Brain pericyte (primary cell): ENCODE measurements at places on chromosomes 5 and 9.
A peak's percentile ranks its signal among the peaks of the same experiment; 100 is the strongest.

- DNase-seq, result no peak
These were observed 697 bp downstream of the SLC1A1 start for GRCh38 chr9:4490705-4491625.

DNA sequence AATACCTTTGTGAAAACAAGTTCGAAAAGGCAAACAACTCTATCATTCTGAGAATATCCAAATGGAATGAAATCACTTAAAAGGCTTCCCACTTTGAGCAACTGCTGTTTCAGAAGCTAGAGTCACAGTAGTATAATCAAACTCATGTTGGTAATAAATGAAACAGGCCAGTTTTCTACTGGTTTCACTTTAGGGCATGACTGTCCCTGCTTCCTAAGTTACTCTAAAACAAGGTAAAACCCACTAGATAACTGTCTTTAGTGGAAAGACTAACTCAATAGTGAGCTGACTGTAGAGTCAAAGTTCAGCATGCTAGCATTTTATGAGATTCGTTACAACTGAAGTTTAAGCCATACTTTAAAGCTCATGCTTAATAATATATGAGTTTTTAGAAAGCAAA lies 6.0 kb downstream of the CDC26 start:
- DNase-seq, result no peak

DNA sequence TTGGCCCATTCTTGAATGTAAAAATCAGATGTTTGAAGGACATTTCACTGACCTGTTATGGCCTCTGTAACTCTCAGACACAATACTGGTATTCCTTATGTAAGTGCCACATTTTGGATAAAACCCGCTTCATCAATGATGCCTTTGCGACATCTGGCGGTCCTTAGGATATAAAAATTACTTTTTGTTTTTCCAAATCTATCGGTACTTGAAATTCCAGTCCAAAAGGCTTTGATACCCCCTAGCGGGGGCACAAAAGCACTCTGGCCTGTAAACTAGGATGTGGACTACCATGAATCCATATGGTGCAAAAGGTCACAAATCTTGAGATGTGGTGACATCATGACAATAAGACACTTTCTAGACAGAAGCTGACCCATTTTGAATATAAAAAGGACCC lies 291.8 kb downstream of the KIAA0825 start:
- no peak for DNase-seq

DNA sequence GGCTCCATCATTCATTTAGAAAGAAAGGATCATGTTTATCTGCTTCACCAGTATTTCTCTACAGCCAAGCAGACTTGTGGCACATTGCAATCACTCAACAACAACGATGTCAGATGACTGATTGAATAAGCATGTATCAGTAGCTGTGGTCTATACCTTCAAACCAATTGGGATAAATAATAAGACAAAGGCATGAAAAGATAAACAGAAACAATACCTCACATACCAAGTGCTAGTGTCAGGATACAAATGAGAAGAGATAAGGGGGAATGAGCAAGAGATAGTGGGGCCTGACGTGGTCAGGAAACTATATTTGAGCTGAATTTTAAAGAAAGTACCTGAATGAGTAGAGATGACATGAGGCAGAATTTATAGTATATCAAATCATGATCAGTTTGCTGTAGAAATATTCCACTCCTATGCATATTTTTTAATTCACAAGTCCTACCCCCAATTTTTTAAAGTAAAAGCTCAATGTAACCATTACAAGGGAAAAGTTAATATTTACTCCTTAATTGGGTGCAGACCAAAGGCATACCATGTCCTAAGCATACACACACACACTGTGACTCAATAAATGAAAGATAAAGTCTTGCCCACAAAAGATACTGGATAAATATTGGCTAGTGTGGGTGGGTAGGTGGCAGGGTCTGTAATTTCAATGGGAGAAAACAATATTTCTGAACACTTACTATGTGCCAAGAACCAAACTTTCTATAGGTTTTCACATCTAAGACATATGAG lies 284.5 kb downstream of the SPOCK1 start:
- DNase-seq, result no peak

- DNase-seq, result peak; percentile 65
These were observed 996.4 kb upstream of the WWC1 start for GRCh38 chr5:167294882-167295680.

DNA sequence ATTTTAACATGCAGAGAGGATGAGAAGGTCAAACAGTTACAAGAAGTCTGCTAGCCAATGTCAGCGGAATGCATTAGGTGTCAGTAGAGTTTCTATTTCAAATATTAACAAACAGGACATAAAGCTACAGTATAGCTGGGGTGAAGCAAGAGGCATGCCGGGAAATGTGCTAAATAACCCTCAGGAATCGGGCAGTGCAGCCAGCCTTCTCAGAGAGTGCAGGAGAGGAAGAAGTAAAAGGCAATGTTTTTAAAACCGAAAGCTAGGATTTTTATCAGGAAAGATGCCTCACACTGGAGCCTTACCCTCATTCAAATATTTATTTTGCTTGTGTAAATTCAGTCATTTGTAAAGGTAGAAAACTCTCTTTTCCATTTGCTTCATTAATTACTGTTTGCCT lies 59.1 kb upstream of the SH3GL2 start:
- no peak for DNase-seq

DNA sequence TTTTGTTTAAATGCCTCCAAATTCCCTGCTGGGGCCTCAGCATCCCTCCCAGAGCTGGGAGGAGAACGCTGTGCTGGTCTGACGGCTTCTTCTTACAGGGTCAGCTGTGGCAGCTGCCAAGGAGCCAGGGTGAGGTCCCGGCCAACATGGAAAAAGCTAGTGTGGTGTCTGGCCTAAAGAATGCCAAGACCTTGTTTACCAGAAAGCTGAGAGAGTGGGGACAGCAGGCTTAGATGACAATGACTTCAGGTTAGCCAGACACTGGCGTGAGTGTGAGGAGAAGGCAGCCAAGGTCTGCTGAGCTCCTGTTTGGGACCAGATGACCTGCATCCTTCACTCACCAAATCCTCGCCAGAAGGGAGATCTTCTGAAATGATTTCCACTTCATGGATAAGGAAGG lies 112.5 kb downstream of the CRB2 start:
- no peak for DNase-seq

DNA sequence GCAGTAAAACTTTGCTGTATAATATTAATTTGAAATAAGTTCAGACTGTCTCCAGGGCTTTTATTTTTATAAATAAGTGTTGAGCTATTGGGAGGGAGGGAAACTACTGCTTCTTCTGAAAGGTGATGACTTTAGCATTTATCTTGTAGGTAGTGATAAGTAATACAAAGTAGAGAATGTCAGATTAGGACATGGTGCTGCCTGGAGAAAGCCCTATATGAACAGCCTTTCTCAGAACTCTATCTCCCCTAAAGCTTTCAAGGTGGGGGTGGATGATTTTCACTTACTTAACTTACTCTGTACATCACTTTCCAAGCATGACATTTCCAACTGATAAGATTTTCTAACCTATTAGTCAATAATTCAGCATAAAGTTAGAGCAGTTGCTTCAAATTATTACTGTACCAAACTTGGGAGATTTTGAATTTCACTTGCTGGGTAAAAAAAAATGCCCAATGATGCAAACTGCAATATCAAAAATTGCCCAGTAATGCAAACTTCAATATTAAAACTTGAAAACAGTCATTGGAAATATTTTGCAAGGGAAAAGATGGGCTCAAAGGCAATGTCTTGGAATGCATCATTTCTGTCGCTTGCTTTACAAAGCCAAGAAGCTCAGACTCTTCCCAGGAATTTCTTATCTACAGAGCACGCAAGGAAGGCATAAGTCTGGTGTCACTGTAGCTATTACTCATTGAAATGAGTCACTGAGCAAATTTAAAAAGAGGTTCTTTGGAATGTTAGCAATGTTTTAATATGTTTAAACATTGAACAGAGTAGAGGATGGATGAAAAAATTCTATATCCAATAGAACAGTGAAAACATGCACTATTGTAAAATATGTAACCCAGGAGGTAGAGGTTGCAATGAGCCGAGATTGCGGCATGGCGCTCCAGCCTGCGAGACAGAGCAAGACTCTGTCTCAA lies 569.5 kb downstream of the PSAT1 start:
- no peak for DNase-seq

DNA sequence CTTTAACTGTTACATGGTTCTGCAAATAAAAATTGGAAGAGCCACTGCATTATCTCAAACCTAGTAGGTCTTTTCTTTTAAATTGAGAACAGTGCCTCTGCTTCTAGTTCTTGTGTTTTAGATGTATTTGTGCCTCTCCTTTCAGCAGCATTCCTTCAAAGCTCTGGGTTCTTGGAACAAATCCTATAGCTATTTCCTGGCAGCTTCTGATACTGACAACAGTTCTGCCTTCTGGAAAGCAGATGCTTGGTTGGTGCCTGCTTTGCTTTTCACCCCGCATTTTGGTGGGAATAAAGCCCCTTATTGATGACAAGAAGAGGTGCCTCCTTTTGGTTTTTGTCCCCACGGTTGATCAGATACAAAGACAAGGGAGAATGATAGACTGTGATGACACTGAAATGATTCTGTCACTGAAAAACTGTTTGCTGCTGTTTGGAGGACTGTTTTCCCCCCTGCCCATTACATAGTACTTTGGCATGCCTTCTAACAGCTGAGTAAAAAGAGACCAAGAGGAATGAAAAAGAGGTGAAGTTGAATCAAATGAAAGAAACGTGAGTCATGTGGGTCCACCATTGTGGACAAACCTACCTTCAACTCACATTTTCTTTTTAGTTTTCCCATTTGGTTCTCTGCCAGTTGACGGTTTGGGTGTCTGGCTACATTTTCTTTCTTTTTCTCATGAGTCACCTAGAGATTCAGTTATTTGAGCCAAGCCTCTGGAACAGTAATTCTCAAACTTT lies 5.6 kb downstream of the PTCD2 start:
- no peak for DNase-seq

- no peak for DNase-seq
These were observed 18.1 kb downstream of the MAMDC2 start for GRCh38 chr9:70061776-70062175.

DNA sequence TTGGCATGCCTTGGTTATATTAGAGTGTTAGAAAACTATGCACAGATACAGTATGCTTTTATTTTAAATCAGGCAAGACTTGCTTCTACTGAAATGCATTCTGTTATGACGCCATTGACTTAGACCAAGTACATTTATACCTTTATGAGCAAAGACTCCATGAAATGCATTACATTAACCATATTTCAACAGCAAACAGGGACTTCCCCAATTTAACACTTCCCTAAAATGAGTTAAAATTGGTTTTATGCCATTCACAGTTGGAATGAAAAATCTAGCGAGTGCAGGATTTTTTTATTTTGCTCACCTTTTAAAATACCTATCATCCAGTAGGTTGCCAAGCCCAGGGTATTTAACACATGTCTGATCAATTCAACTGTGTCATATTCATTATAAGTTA lies 272.1 kb upstream of the IZUMO3 start:
- DNase-seq, result no peak

DNA sequence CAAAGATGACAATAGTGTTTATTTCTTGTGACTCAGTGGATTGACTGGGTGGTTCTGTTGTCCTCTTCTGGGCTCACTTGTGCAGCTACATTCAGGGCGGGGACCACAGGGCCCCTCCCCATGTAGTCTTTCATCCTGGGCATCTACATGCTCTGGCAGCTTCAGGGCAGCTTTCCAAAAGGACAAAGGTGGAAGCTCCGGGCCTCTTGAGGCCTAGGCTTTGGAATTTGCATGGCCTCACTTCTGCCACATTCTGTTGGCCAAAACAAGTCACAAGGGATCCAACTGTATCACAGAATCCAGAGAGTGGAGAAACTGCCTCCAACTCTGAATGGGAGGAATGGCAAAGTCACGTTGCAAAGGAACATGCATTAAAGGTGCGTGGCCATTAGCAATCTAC lies 64.3 kb downstream of the ARHGAP26 start:
- no peak for DNase-seq

DNA sequence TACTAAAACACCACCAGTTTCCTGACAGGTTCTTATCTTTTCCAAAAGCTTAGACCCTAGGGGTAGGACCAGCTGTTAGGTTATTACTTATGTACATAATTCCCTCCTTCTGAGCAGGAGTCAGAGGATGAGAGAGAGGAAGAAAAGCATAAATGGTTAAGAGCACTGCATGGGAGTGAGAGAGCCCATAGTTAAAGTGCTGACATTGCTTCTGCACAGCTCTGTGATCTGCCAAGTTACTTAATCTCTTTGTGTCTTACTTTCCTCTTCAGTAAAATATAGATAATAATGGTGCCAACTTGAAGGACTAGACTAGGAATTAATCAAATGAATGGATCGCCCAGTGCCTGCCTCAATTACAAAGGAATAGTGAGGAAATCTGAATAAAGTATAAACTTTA lies 66.4 kb downstream of the NRG2 start:
- DNase-seq, result no peak

- no peak for DNase-seq
These were observed 60.1 kb upstream of the BNC2 start for GRCh38 chr9:16930578-16930977.

DNA sequence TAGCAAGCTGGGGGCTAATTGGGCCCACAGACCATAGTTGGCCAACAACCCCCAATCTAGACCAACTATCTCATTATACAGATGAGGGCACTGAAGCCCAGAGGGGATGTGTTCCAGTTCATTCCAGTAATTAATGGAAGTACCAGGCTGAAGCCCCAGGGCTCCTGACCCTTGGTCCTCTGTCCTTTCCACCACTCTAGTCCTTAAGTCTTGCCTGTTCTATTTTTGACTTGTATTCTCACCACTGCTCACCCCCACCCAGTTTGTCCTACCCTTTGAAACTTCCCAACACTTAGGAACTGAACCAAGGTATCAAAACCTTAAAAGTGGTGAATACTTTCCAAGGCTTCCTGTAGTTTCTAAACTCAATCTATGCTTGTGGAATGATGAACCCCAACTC lies 407.4 kb downstream of the ENC1 start:
- no peak for DNase-seq

DNA sequence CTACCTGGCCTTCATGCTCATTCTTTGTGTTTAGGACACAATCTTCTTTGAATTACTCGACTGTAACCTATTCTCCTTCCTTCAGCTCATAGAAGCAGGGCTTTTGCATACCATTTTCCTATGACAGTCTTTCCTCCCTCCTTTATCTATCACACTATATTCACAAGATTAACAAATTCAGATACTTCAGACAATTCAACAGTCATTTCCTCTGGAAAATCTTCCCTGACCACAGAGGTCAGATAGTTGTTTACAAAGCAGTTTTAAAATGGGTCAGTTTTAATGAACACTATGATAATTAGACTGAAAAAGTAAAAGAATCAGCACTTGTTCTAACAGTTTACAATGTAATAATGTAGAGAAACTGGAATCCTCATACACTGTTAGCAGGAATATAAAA lies 4.3 kb downstream of the CAAP1 start:
- no peak for DNase-seq

GRCh38 chr5:137218471-137218870 lies 280.7 kb downstream of the SPOCK1 start:
- DNase-seq, result no peak
